ENCODE measurements at places on chromosomes 6 and 20.

DNA sequence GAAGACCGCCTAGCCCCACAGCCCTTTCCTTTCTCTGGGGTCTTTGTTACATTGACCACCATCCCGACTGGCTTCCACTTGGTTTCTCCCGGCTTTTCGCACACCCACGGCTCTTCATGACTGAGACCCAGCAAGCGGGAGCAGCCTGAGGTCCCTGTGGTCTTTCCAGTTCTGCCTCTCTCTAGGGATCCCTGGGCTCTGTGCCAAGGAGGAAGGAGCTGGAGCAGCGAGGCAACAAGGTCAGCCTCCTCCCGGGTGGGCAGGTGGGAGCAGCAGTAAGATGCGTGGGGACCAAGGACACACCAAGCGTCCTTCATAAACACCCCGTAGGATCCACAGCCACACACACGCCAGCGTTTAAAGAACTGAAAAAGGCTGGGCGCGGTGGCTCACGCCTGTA lies 29.6 kb upstream of the MRGBP start:
- DNase-seq, result no peak

- no peak for DNase-seq
Observed at GRCh38 chr6:35678814-35679213, 9.9 kb downstream of the FKBP5 start.

DNA sequence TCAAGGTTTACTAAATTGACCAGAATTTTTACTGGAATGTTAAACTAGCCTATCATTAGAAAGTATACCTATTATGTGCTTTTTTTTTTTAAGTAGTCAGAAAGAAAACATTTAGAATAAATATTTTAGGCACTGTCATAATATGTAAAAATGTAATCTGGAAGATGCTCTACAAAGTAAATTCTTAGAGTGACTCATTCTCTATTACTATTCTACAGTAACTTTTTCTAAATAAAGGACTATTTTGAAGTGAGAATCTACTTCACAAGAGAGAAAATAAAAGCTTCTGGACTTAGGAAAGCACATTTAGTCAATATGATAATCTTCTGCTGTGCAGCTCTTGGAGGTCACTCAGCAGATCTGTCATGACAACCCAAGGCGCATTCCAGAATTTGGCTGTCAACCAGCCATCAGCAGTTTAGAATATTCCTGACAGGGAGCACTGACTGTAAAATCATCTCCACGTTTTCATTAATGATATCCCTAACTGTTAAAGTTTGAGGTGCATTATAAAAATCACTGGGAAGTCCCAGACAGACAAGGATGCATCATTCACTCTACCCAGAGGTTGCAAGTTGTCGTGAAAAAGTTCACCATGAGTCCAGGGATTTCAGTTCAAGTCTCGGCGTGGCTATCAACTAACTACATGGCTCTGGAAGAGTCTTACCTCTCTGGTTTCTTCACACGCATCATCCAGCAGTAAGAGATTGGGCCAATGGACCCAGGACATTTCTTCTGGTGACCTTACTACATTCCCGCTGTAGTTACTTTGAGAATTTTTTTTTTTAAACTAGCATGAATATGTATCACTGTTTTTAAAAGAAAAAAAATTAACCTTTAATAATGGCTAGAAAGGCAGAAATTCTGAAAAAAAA lies 374.9 kb downstream of the GJA1 start:
- no peak for DNase-seq

DNA sequence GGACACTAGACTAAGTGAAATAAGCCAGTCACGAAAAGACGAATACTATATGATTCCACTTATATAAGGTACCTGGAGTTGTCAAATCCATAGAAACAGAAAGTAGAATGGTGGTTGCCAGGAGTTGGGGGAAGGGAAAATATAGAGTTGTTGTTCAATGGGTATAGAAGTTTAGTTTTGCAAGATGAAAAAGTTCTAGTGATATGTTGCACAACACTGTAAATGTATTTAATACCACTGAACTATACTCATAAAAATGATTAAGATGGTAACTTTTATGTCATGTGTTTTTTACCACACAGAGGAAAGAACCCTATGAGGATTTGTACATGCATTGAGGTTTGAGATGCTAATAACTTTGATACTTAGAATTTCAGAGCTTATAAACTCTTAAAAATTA lies 46.0 kb upstream of the TRAM2 start:
- no peak for DNase-seq

DNA sequence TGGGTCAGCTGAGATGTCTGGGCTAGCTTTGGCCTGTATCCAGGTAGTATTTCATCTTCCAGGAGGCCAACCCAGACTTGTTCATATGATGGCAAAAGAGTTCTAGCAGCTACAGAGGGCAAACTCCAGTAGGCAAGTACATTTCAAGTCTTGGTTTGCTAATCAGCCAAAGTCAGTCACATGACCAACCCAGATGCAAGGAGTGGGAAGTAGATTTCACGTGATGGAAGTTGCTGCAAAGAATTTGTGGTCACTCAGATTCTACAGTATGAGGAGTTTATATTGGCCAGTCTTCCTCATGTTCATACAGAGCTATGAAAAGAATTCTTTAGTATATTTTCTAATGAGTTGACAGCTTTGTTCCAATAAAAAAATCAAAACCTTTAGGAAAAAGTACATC lies 101.8 kb downstream of the PHACTR1 start:
- no peak for DNase-seq

GRCh38 chr6:34305982-34306708 lies 57.3 kb upstream of the SMIM29 start:
- no peak for DNase-seq

GRCh38 chr6:89834884-89835792 lies 5.5 kb downstream of the CASP8AP2 start:
- DNase-seq, result no peak
